ENCODE measurements at places on chromosomes 16 and 17. TPM values are rescaled to one million over a fixed set of nuclear protein-coding genes. Genes with fewer than 3 reads are reported as not detected.

Gene SLC52A1
- total RNA-seq = 0.94 TPM

Gene NECAB2
- total RNA-seq = not detected

Gene PRAC2
- total RNA-seq = not detected

Gene AXIN2
- 5.3 TPM for total RNA-seq

Gene MT4
- total RNA-seq = not detected

GRCh38 chr17:17146786-17147406 lies 59.2 kb downstream of the PLD6 start:
- peaks cover 39% of the 10 kb centered on the region for H3K36me3 ChIP-seq
- peaks cover 12% of the 10 kb centered on the region for H3K4me1 ChIP-seq
- no peak overlapping the region for H3K4me3 ChIP-seq
- H3K27me3 ChIP-seq = no peaks in the 10 kb centered on the region

GRCh38 chr16:10610499-10611184 lies 30.2 kb upstream of the EMP2 start:
- H3K4me3 ChIP-seq = no peak overlapping the region
- H3K27ac ChIP-seq = no peak overlapping the region
- DNase-seq = no peak
- H3K36me3 ChIP-seq = no peaks in the 10 kb centered on the region
- H3K4me1 ChIP-seq = no peaks in the 10 kb centered on the region
- H3K27me3 ChIP-seq = no peaks in the 10 kb centered on the region

- DNase-seq = no peak
- H3K36me3 ChIP-seq = no peaks in the 10 kb centered on the region
Observed at GRCh38 chr17:28404812-28405570, 1.0 kb downstream of the SLC46A1 start.

- no peaks in the 10 kb centered on the region for H3K27me3 ChIP-seq
- no peak overlapping the region for H3K4me3 ChIP-seq
- H3K4me1 ChIP-seq = no peaks in the 10 kb centered on the region
- no peak for DNase-seq
- H3K27ac ChIP-seq = no peak overlapping the region
- H3K36me3 ChIP-seq = no peaks in the 10 kb centered on the region
Observed at GRCh38 chr17:52035336-52035915, 123.1 kb downstream of the CA10 start.

DNA sequence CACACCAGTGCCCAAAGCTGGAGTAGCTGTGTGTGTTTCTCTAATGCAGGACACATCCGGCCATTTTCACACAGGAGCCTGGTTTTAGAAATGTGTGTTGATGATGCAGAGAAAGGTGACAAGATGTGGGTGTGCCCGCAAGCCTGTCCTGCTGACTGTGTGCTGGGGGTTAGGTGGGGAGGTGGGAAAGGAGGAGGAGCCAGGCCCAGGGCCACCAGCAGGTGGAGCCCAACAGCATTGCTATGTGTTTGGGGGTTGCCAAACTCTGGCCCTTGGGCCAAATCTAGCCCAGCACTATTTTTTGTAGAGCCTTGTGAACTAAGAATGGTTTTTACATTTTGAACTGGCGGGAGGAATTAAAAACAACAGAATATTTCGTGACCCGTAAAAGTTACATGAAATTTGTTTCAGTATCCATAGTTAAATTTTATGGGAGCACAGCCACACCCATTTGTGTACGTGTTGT lies 61.7 kb upstream of the LGALS9 start:
- peaks cover 73% of the 10 kb centered on the region for H3K4me1 ChIP-seq
- no peaks in the 10 kb centered on the region for H3K27me3 ChIP-seq
- no peak overlapping the region for H3K4me3 ChIP-seq
- H3K27ac ChIP-seq = peak overlapping the region; percentile 63
- peaks cover 14% of the 10 kb centered on the region for H3K36me3 ChIP-seq
- peak; percentile 71 for DNase-seq

DNA sequence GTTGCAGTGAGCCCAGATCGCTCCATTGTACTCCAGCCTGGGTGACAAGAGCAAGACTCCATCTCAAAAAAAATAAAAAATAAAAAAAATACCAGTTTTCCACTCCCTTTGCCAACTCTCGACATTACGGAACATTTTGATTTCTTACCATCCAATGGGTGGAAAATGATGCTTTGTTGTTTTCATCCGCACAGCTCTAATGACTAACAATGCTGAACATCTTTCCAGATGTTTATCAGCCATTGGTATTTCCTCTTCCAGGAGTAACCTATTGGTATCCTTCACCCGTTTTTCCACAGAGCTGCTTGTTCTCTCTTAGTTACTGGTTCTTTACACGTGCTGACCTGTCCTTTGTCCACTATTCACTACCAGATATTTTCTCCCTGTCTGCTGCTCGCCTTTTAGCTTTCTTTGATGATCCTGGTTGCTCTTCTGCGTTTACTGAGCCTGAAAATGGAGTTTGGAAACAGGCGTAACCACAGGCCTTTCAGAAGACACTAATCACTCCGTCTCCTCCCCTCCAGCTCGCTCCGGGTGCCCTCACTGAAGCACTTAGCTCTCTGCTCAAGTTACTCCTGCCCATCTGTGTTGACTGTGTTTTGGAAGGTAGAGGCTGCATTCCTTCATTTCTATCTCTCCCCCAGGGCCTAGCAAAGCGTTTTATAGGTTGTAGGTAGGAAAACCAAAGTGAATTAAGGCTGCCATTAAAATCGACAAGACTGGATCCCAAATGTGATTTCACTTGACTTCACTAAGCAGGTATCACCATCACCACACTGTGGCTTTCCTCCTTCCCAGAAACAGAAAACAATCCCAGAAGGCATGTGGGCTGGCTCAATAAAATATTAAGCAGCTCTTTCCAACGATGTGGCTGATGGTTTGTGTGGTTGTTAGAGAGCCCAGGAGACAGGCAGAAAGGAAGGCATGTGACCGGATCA lies 8.9 kb downstream of the SHPK start:
- H3K27ac ChIP-seq = no peak overlapping the region
- no peak for DNase-seq
- H3K27me3 ChIP-seq = no peaks in the 10 kb centered on the region
- H3K4me1 ChIP-seq = no peaks in the 10 kb centered on the region

- peaks cover 20% of the 10 kb centered on the region for H3K27me3 ChIP-seq
- H3K36me3 ChIP-seq = no peaks in the 10 kb centered on the region
- H3K4me3 ChIP-seq = no peak overlapping the region
- DNase-seq = no peak
- no peak overlapping the region for H3K27ac ChIP-seq
Observed at GRCh38 chr17:45768000-45768399, 16.1 kb upstream of the CRHR1 start.

- H3K4me1 ChIP-seq = peaks cover 84% of the 10 kb centered on the region
- H3K27me3 ChIP-seq = no peaks in the 10 kb centered on the region
- no peak overlapping the region for H3K4me3 ChIP-seq
- H3K36me3 ChIP-seq = peaks cover 40% of the 10 kb centered on the region
- no peak for DNase-seq
Observed at GRCh38 chr17:48834973-48835372, 4.1 kb downstream of the CALCOCO2 start.

DNA sequence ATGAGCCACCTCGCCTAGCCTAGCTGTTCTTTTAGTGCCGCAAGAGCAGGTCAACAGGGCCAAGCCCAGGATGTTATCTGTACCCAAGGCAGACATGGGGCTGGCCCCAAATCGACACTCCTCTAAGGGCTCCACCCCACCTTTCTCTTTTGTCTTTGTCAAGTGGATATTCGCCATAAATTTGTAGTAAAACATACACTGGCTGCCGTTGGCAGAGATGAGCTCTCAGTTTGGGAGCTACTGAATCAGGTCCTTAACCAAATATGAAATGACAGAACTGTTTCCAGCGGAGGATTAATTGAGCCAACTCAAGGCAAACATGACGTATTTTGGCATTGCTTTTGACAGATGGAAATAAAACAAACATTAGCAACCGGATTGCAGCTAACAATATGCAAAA lies 556.9 kb upstream of the CDH5 start:
- H3K27me3 ChIP-seq = no peaks in the 10 kb centered on the region
- H3K4me3 ChIP-seq = no peak overlapping the region
- no peaks in the 10 kb centered on the region for H3K4me1 ChIP-seq
- no peaks in the 10 kb centered on the region for H3K36me3 ChIP-seq
- DNase-seq = no peak
- no peak overlapping the region for H3K27ac ChIP-seq

- H3K36me3 ChIP-seq = peaks cover 4% of the 10 kb centered on the region
- DNase-seq = no peak
- H3K27ac ChIP-seq = no peak overlapping the region
- H3K4me3 ChIP-seq = no peak overlapping the region
- H3K27me3 ChIP-seq = no peaks in the 10 kb centered on the region
- H3K4me1 ChIP-seq = no peaks in the 10 kb centered on the region
Observed at GRCh38 chr16:47617732-47618131, 156.6 kb downstream of the PHKB start.

DNA sequence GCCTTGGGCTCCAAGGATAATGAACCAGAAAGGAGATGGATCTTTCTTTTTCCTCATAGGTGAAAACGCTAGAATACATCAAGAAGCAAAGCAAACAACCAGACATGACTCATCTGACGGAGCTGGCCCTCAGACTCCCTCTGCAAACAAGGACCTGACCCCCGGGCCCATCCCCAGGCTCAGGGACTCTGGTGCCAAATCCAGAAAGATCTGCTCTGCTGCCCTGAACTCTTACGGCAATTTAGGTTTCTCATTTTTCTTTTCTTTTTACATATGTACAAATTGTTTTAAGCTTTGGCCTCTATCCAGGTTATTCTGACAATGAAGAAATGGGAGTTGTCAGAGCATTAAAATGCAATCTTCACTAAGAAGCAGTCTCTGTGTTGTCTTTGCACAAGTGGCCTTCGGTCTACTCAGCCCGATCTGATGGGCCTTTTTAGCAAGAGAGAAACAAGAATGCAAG lies 17.7 kb downstream of the KNOP1 start:
- no peaks in the 10 kb centered on the region for H3K27me3 ChIP-seq
- DNase-seq = no peak
- H3K4me3 ChIP-seq = no peak overlapping the region
- H3K36me3 ChIP-seq = peaks cover 64% of the 10 kb centered on the region
- no peak overlapping the region for H3K27ac ChIP-seq

GRCh38 chr16:87715658-87716057 lies 50.1 kb downstream of the KLHDC4 start:
- no peaks in the 10 kb centered on the region for H3K27me3 ChIP-seq
- DNase-seq = no peak
- H3K4me3 ChIP-seq = no peak overlapping the region
- peak overlapping the region; percentile 43 for H3K27ac ChIP-seq

DNA sequence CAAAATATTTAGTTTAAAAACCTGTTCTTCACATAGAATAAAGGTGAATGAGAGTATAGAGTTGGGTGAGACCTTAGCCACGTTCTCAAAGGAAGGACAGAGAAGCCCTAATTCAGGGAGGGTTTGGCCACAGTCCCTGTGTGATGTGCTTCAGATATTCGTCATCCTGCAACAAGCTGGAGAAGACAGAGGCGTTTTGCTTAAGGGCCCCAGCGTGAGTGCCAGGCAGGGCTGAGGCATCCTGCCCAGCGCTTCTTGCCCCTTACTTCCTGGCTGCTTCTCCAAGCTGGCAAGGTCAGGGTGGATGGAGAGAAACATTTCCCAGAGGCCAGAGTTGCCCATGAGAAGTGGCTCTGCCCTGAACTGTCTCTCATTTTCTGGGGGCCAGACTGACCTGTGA lies 46.9 kb downstream of the AXIN2 start:
- H3K27me3 ChIP-seq = peaks cover 27% of the 10 kb centered on the region
- H3K4me1 ChIP-seq = no peaks in the 10 kb centered on the region
- no peak for DNase-seq
- H3K4me3 ChIP-seq = no peak overlapping the region
- H3K27ac ChIP-seq = no peak overlapping the region
- no peaks in the 10 kb centered on the region for H3K36me3 ChIP-seq

DNA sequence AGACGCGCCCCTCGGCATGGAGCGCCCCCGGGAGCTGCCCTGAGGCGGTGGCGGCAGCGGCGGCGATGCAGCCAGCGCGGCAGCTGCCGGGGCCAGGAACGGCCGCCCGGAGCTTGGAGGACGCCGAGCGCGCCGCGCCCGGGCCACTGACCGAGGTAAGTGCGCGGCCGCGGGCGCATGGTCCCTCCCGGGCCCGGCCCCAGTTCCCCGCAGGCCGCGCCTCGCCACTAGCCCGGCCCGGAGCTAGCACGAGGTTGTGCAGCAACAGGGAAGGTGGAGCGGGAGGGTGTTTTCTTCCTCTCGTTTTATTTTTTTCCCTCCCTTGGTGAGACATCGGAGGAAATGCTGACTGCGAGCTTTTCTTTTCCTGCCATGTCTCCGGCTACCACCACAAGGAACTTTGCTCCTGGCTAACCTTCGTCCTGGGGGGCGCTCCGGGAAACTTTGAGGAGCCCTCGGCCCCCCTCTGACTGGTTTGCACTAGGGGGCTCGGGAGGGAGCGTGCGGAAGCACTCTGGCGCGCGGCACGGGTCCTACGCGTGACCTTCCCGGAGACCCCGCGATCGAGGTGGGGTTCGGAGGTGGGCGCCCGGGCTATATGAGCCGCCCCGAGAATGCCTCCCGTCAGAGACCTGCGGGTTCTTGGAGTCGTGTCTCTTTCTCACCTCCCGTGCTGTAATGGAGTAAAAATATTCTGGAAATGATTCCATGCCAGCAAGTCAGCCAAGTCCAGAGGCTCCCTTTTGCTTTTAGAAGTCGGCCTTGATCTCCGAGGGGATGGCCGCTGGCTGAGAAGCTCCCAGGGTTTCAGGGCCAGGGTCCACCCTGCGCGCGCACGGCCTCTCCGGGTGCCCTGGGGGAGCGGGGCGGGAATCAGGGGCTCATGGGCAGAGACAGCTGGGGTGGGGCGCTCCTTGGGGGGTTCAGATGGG lies 868 bp downstream of the KCNJ12 start:
- H3K36me3 ChIP-seq = no peaks in the 10 kb centered on the region
- H3K4me1 ChIP-seq = peaks cover 4% of the 10 kb centered on the region
- no peak overlapping the region for H3K27ac ChIP-seq
- H3K27me3 ChIP-seq = peaks cover 27% of the 10 kb centered on the region

Data from activated CD8-positive, alpha-beta T cell treated with anti-CD3 and anti-CD28 coated beads, Interleukin-2, amount 10 ng/mL, durations not matched to agents 7 days and 5 days (primary cell).